ENCODE measurements at places on chromosomes 1 and 21. TPM values are rescaled to one million over a fixed set of nuclear protein-coding genes. Genes with fewer than 3 reads are reported as not detected.

The HHAT gene
- total RNA-seq, result 4.2 TPM

The ZNF593OS gene
- not detected for total RNA-seq

The RGS18 gene
- total RNA-seq, result 0.48 TPM

The FH gene
- 126 TPM for total RNA-seq

The TAS1R1 gene
- total RNA-seq, result not detected

The PSRC1 gene
- total RNA-seq, result 33.5 TPM

The MOB3C gene
- total RNA-seq, result 11.2 TPM

DNA sequence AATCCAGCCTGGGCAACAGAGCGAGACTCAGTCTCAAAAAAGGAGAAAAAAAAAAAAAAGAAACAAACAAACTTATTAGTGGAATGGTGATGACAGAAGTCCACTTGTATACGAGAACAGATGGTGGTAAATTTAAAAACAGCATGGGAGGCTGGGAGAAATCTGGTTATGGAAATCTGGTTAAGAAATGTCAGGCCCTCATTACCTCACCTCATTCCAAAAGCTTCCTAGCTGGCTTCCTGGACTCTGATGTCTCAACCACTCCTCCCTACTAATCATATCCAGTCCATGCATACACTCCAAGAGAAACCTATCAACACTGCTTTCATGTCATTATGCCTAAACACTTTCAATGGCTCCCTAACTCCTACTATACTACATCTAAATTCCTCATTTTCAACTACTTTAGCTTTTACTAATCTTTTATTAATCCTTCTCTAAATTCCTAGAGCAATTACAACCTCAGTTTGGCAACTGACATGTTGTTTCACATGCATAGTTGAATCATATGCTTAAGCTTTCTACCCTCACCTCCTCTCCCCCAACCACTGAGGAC is 52.9 kb downstream of the FOXJ3 start:
- peak; percentile 28 for DNase-seq

DNA sequence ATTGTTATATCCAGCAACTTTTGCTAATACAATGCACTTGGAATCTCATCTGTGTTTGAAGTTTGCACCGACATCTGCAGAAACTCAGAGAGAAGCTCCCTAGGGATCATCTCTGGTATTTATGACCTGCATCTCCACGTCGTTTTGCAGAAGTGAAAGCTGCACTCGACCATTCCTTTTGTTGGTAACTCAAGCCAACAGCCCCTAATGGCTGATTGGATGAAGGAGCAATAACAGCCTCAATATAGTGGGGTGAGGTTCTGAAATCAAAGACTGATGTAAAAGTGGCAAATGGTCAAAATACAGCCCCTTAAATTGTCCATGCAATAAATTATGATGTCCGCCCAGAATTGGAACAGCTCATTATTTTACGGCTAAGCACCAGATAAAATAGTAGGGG is 344.2 kb upstream of the KAZN start:
- DNase-seq, result no peak

- no peak for DNase-seq
Observed at GRCh38 chr1:233121947-233122559, 171.6 kb downstream of the NTPCR start.

GRCh38 chr1:182004601-182005000 is 56.9 kb downstream of the ZNF648 start:
- no peak for DNase-seq

GRCh38 chr1:40768146-40768990 is 15.2 kb upstream of the KCNQ4 start:
- DNase-seq, result no peak

DNA sequence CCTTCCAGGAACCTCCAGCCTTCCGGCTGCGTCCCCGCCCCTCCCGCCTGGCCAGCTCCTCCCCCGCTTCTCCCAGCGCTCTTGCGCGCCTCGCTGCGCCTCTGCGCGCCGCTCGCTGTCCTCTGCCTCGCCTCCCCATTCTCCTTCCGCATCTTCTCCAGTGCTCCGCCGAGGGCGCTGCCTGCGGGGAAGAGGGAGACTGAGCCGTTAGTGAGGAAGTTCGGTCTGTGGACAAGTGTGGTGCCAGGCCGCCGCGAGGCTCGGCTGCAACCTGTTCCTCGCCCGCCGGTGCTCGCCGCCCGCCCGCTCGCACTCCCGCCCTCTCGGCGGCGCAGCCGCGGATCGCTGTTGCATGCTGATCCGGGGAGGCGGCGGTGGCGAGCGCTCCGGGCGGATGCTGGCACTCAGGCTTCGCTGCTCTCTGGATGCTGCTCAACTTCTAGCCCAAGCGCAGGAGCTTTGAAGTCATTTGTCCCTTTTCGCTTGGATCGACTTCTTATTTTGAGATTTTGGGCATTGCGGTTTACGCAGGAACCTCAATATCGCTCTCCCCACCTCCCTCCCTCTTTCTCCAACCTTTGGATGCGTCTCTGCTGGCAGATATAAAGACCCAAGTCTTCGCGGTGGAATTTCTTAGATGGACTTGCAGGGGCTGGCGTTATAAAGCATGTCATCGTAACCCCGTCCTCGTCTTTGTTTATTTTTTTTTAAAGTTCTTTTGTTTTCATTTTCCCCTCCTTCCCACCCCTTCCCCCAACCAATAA is 614 bp upstream of the CACNA1E start:
- no peak for DNase-seq

GRCh38 chr1:173802961-173803360 is 21.5 kb upstream of the DARS2 start:
- DNase-seq, result no peak

DNA sequence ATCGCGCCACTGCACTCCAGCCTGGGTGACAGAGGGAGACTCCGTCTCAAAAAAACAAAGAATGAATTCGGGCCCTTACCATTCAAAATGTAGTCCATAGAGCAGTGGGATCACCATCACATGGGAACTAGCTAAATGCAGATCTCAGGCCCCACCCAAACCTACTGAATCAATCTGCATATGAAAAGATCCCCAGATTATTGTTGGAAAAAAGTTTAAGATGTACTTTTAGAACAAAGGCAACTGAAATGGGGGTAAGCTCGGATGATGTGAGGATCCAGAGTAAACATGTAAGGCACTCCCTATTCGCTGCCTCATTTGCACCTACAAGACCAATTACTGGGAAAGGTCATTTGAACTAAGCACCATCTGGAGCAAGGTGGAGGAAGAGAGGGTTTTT is 803 bp upstream of the FLAD1 start:
- DNase-seq, result no peak

DNA sequence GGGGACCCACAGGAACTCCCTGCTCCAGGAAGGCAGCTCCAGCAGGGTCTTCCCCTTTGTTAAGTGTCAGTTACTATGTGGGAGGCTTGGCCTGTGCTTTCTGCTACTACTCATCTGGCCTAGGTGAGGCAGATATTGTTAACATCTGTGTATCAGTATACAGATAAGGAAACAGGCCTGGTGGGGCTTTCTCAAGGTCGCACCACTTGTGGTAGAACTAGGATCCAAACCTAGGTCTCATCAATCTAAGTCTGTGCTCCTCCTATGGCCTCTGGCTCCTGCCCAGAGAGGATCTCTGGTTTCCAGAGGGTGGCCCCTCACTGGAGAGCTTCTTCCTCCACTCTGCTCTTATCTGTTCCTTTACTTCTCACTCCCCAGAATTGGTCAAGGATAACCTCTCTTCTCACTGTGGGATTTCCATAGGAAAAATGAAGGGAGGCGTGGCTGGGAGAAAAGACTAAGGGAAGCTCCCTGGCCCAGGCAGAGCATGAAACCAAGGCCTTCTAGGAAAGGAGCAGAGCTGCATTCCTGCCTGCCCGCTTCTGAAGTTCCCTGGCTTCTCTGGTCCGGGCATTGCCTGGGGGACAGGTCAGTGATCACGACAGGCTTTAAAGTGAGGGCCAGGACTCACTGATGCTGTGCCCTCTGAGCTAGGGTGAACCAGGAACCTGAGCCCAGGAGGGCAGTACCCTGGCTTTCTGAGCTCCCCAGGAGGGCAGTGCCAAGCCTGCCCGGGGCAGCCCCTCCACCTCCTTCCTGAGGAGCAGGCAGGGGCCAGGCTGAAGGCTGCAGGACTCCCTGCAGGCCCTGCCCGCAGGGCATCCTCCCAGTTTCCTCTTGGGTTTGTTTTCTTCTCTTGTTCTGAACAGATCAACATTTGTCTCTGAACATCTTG is 5.8 kb downstream of the KCNC4 start:
- DNase-seq, result no peak

DNA sequence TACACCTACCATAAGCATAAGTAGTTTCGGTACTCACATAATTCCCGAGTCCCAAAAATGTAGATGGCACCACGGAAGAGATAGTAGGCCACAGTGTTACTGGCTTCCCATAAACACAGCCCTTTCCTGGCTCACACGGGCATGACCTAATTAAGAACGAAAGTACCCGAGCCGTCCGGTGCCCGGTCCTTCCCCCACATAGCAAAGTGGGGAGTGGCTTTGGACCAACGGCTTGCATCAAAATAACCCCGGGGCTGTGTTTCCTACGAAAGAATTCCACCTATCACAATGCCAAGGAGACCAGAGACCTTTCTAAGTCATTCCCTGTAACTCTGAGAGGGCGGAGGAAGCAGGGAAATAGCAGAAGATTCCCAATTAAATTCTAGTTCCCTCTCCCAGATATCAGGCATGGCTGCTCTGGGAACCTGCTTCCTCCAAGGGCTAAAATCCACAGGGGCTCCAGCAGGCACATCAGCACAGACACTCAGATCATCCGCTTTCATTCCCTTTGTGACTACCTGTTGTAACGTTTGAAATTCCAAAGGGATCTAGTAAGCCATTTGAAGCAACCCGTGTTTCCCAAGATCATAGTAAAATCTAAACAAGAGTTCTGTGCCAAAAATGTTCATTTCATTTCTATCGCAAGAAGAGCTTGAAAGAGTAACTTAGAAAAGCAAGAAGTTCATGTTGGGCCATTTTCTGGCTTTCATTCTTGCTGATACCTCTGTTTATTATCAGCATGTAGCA is at the start of gene TMPRSS3:
TMPRSS3 (minus strand) TSS at position 148 of the 747 bp plus-strand sequence. CDS start 635 bp downstream, outside the sequence.
- peak; percentile 9 for DNase-seq

GRCh38 chr1:201597551-201598230 is 58.8 kb downstream of the NAV1 start:
- no peak for DNase-seq

DNA sequence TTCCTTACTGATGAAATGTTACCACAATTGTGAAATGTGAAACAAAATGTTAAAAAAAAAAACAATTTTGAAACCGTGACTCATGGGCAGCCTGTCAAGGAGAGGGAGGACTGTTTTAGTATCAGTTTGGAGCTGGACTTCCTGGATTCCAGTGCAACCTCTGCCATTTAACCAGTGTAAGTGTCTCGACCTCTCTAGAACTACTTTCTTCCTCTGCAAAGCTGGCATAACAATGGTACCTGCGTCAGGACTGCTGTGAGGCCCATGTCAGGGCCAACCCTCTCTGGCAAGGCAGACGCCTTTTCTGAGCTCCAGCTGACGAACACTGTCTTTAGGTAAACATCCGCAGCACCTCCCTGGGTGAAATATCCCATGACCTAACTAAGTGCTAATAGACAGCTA is 20.9 kb downstream of the URB1 start:
- peak; percentile 83 for DNase-seq

DNA sequence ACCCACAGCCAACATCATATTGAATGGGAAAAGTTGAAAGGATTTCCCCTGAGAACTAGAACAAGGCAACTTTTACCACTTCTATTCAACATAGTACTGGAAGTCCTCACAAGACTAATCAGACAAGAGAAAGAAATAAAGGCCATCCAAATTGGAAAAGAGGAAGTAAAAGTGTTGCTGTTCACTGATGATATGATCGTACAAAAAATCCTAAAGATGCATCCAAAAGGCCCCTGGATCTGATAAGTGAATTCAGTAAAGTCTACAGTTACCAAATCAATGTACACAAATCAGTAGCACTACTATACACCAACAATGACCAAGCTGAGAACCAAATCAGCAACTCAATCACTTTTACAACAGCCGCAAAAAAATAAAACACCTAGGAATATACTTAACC is 28.3 kb downstream of the RAB3GAP2 start:
- DNase-seq, result no peak

DNA sequence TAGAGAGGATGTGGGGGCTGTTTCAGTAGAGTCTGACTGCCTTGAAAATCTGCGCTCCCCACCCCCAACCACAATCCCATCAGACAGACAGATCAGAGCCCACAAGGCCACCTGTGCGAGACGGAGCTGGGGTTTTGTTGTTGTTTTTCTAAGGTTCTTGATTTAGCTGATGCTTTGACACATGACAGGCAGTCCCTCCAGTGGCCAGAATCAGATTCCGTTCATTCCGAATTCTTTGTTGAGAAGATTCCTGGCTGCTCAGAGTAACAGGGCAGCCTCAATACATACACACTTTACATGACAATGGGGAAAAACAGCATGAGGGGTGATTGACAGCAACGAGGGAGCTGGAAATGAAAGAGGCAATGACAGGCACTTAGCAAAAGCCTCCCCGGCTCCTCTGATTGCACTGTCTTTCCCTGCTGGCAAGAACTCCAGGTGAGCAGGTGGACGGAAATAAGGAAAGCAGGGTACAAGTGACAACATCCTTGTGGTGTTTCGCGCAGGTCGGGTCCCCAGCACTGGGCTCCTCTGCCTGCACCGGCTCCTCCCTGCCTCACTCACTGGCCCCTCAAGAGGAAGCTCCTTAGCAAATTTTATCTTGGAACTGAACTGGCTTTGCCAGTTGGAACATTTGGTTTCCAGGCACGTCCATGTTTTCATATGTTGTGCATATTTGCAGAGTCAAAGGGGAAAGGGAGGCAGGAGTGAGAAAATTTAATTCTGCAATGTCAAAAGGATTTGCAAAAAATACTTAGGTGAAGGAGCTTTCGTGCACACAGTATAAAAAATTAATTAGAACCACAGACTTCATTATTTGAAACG is 148.7 kb downstream of the PGBD5 start:
- no peak for DNase-seq

DNA sequence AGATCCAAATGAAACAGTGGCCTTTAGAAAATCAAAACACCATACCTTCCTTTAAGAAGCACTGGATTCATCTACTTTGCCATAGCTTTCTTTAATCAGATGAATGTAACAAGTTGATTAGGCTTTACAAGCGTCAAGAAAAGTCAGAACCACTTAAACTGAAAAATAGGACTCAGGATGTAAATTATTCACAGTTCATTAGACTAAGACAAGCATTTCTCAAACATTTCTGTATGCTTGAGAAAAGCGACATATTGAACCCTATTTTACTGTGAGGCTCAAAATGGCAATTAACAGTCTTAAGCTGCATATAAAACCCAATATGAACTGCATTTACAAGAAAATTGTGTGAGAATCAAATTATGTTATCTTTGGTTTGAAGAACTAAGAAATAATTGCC is 256.7 kb upstream of the SNX7 start:
- DNase-seq, result no peak

DNA sequence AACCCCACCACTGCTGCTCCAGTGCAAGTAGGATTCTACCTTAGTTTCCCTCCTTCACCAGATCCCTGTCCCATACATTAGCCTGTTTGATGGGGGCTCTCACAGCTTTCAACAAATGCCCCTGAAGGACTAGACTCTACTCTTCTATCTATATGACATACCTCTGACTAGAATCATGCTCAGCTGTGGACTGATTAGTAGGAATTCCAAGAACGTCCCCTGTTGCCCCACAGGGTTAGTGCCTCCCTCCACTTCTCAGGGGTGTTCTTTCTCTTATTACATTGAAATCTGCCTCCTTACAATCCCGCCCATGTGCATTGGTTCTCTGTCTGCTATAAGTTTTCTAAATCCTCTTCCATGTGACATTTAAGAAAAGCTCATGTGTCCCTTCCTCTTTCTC is 375.9 kb upstream of the DUSP10 start:
- no peak for DNase-seq
